ENCODE measurements at places on chromosomes 4 and X.

DNA sequence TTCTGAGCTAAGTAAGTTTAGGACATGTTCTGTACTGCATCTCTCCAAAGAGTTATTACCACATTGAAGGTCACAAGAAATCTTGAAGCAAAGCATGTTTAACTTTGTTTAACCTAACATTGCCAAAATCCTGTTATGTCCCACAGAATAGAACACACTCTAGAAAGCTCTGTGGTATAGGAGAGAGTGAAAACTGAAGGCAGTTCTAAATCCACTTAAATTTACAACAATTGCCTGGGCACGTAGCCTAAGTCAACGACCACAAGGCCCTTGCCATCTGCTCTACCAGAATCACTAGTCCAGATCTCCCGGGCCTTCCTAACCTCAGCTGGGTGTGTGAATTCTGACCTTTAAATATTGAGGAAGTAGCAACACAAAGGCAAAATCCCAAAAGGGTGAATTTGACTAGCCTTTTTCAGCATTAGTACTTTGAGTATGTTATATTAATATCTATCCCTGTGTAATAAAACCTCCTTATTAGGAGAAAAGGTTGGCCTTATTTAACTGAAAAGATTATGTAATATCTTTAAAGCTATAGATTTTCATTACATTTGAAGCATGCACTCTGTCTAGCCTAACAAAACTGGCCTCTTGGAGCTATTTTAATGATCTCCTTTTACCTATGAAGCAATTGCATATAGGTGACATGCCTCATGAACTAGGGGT, 4.5 kb upstream of the MAML3 start:
- peak; percentile 88 for DNase-seq

GRCh38 chr4:2243681-2244380, 1.9 kb upstream of the HAUS3 start:
- no peak for DNase-seq

GRCh38 chr4:176433983-176434382, 114.2 kb downstream of the SPCS3 start:
- DNase-seq: no peak

- DNase-seq: no peak
Measured at GRCh38 chr4:6622744-6623143, 17.7 kb upstream of the MRFAP1 start.

- DNase-seq: no peak
Measured at GRCh38 chr4:150090836-150091235, 12.6 kb downstream of the DCLK2 start.

- DNase-seq: no peak
Measured at GRCh38 chr4:13238936-13239335, 245.2 kb downstream of the RAB28 start.

- DNase-seq: no peak
Measured at GRCh38 chr4:38889143-38889542, 21.5 kb downstream of the FAM114A1 start.

- no peak for DNase-seq
Measured at GRCh38 chr4:158970812-158971211, 132.1 kb upstream of the RAPGEF2 start.

GRCh38 chrX:12269484-12269883, 131.2 kb downstream of the FRMPD4 start:
- DNase-seq: peak; percentile 9

DNA sequence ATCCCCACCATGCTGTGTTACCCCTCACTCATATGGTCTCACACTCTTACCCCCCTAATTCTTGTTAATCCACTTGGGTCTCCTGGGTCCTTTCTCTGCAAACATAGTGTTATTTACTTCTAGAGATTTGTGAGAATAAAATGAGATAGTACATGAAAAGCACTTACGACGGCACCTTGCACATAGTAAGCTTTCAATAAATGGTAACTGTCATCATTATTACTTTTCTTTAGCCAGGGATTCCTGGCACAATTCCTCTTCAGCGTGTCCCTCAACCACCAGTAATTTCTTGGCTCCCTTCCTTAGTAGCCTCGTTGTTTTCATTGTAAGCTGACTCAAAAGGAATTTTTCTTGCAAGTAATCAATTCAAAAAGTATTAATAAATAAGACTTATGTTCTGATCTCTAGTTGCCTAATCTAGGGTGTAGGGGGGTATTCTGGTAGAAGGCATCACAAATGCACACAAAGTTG, 30.1 kb upstream of the RBMX start:
- DNase-seq: peak; percentile 2

GRCh38 chr4:30473225-30473624, 246.9 kb upstream of the PCDH7 start:
- DNase-seq: no peak

- DNase-seq: no peak
Measured at GRCh38 chr4:156933633-156934258, 37.9 kb downstream of the PDGFC start.

DNA sequence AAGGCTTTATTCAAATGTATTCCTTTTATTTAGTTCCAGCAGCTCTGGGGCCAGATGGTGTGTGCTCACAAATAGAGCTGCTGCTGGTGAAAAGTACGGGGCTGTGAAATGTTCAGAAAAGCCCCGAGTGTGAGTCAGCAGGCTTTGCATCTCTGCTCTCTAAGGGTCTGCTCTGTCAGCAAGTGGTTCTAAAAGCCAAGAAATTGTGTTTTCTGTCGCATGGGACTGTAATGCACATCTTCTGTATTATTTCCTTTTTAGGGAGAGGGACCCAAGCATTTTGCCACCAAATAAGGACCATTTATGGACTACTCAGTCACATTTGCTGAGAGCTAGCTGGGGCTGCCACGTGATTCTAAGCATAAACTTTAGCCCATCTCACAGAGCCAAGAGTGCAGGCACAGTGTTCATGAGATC, 82.9 kb upstream of the NHS start:
- DNase-seq: no peak

- DNase-seq: no peak
Measured at GRCh38 chr4:121016611-121017010, 55.7 kb downstream of the NDNF start.

DNA sequence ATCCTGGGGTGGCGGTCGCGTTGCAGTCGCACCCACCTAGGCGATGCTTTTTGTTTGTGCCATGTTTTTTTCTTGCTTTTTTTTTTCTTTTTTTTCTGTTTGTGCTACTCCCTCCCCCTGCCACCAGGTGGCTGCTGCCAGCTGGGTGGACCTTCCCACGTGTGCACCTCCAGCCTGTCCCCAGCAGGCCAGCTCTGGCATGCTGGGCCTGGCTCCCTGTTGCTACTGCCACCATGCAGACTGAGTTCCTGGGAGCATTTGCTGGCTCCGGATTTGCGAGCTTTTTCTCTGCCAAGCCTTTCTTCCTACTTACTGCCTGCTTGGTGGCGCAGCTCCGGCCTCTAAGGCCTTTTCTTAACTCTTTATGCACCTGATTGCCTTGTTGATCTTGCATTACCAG, 161.2 kb upstream of the WDFY3 start:
- peak; percentile 84 for DNase-seq

DNA sequence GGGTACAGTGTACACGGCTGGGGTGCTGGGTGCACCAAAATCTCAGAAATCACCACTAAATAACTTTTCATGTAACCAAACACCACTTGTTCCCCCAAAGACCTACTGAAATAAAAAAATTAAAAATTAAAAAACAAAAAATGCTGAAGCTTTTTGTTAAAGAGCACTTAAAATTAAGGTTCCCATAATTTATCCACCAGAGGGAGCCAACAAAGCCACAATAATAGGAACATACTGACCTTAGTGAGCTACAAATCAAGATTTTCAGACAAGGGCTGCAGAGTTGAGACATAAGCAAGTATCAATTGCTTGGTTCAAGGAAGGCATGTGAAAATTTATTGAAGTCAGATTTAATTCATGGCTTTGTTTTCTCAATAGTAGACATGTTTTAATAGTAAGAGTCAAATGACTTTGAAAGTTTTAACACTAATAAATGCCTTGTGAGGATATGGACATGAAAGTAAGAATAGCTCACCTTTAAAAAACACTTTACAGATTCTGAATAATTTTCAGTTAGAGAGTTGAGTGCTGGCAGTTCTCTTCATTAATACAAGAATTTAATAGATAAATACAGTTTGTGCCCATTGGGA, 43.0 kb upstream of the SCOC start:
- peak; percentile 48 for DNase-seq

DNA sequence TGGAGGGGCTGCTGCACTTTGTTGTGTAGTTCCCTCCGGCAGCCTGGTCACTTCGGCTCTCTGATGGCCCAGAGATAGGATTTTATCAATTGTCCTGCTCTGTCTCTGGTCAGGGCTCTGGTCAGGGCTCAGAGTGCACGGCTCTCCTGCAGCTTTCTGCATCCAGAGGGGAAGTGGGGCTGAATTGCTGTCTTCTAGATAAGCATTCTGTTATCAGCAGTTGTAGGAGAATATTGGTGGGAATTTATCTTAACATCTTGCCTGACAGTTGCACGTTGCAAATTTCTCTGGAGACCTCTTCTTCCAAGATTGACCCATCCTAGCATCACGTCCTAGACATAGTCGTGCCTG, 62.8 kb downstream of the FAM193A start:
- no peak for DNase-seq

DNA sequence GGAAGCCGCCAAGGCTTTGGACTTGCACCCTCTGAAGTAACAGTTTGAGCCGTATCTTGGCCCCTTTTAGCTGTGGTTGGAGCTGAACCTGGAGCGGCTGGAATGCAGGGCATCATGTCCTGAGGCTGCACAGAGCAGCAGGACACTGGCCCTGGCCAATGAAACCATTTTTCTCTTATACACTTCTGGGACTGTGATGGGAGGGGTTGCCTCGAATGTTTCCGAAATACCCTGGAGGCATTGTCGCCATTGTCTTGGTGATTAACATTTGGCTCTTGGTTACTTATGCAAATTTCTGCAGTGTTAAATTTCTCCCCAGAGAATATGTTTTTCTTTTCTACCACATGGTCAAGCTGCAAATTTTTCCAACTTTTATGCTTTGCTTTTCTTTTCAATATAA, 137.2 kb downstream of the MAGEC1 start:
- no peak for DNase-seq

DNA sequence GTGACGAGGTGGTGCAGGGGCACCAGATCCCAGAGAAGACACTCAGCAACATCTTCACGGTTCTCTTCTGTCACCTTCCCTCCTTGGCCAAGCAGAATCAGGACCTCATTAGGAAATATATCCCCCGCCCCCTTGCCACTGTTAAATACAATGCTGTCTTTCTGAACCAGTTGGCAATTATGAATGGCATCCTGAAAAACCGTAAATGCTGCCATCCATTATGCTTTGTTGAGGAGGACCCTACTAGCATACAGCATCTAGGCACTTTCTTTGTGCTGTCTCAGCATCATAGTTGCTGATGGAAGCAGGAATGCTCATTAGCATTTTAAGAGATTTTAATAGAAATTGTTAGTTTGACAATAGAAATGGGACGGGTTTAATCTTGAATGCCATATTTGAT, 138.5 kb downstream of the DCLK2 start:
- no peak for DNase-seq

DNA sequence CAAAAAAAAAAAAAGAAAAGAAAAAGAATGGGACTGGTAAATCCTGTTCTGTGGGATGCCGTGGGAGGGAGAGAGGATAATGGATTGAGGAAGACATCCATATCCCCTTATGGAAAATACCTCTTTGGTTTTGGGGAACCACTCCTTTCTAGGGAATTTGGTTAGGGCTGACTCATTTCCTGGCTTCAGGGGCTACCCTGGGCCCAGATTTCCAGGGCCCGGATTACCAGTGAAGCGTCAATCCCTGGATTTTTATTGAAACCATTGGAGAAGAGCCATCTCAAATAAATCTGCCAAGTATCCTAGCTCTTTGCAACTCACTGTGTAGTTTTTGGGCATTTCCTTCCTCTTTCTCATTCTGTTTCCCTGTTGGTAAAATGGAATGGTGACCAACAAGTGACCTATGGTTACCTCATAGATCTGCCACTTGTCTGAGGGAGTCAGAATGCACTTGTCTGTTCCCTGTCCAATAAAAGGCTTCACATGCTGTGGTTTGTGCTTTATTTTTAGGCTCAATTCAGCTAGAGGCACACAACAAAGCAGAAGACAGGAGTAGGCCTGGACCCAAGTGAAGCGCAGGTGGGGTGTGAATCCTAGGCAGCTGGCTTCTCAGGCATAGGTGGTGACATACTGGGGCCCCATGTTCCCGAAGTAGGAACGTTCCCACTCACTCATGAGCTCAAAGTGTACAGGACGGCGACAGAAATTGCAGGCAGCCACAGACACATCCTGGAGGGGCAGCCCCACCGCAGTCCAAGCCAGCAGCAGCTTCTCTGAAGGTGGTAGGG, 8.6 kb downstream of the APEX2 start:
- no peak for DNase-seq

DNA sequence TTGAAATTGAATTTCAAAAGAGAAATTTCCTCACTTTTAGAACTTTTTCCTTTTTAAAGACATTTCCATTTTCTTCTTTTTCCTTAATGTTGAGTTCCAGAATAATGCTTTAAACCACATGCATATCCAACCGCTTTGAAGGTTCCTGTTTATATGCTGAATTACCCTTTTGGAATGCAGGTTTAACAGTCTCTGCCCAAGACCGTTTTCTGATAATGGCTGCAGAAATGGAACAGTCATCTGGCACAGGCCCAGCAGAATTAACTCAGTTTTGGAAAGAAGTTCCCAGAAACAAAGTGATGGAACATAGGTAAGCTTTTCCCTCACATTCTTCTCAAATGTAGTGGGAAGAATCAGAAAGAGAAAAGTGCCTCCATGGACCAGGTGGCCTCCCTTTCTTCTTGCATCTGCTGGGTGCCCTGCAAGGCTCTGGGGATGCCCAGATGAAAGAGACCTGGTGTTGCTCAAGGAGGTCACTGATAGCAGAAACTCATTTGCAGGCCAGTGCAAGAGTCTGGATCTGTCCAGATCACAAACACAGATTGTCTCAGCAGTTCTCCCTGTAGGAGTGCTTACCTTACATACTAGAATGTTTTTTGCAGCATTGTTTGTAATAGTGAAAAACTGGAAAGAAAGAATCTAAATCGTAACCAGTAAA, 42.9 kb downstream of the MOSPD2 start:
- DNase-seq: no peak

DNA sequence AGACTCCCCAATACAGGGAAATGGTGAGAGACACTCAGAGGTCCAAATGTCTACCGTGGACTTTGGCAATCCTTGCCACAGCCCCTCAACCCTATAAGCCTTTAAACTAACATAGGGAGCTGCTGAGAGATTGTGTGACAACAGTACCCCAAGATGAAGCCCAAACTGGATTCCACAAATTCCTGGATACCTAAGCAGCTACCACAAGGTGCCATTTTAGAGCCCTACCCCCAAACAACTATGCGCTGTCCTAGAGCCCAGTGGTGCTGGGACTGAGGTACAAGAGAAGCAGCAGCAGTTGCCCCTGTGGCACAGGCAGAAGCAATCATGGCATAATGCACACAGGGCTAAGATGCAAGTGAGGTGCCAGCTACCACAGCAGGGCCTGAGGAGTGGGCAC, 2.7 kb upstream of the TMPRSS11F start:
- DNase-seq: no peak

GRCh38 chr4:190020790-190021717, 6.0 kb downstream of the FRG2 start:
- no peak for DNase-seq

DNA sequence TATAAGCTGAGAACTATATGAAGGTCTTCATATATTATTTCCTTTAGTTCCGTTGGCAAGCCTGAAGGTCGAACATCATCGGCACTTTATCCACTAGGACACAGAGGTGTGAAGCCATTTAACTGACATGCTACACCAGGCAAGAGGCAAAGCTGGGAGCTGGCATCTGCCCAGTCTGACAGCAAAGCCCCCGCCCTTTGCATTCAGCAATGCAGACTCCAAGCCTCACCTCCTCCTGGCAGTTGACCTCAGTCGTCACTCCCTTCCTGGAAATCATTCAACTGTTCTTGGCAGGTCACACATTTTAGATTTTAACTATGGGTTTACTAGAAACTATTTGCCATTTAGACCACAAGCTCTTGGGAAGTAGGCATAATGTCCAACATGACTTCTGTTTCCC, 135.8 kb upstream of the FRG1 start:
- no peak for DNase-seq

GRCh38 chr4:38205261-38205660, 245.1 kb downstream of the PTTG2 start:
- DNase-seq: no peak

Data from NCI-H446 (cell line).